Daoy (cell line): ENCODE measurements at places on chromosomes 3 and 15. TPM values are rescaled to one million over a fixed set of nuclear protein-coding genes. Genes with fewer than 3 reads are reported as not detected.

- no peak for DNase-seq
Observed at GRCh38 chr15:48798319-48798718, 12.6 kb downstream of the CEP152 start.

- DNase-seq, result no peak
Observed at GRCh38 chr3:141405025-141405424, 36.7 kb downstream of the ZBTB38 start.

GRCh38 chr3:9012521-9012920 lies 49.2 kb upstream of the RAD18 start:
- DNase-seq, result no peak

GRCh38 chr15:43104426-43104825 lies 1.4 kb downstream of the UBR1 start:
- no peak for DNase-seq

GRCh38 chr15:93250950-93251349 lies 161.9 kb upstream of the RGMA start:
- no peak for DNase-seq

The IL17RC gene
- 6.7 and 9.5 TPM in 2 replicates for total RNA-seq

The GALNT15 gene
- total RNA-seq, result 0.60 and 0.69 TPM in 2 replicates

The LSAMP gene
- total RNA-seq, result 7.1 and 17.6 TPM in 2 replicates

The OR5K4 gene
- total RNA-seq, result not detected in 2 replicates

The HSPBAP1 gene
- 11.7 and 12.7 TPM in 2 replicates for total RNA-seq

The ZPLD1 gene
- total RNA-seq, result 0.06 TPM in 1 of 2 replicates, not detected in the other

The GPR149 gene
- total RNA-seq, result not detected in 2 replicates

The PLSCR4 gene
- 1.6 and 2.1 TPM in 2 replicates for total RNA-seq
